ENCODE measurements at places on chromosomes 7 and 10. TPM values are rescaled to one million over a fixed set of nuclear protein-coding genes. Genes with fewer than 3 reads are reported as not detected.

GRCh38 chr7:48389977-48390376 is 218.7 kb downstream of the ABCA13 start:
- no peak for DNase-seq

GRCh38 chr7:131625817-131626372 is 69.5 kb upstream of the PODXL start:
- DNase-seq, result peak; percentile 49

DNA sequence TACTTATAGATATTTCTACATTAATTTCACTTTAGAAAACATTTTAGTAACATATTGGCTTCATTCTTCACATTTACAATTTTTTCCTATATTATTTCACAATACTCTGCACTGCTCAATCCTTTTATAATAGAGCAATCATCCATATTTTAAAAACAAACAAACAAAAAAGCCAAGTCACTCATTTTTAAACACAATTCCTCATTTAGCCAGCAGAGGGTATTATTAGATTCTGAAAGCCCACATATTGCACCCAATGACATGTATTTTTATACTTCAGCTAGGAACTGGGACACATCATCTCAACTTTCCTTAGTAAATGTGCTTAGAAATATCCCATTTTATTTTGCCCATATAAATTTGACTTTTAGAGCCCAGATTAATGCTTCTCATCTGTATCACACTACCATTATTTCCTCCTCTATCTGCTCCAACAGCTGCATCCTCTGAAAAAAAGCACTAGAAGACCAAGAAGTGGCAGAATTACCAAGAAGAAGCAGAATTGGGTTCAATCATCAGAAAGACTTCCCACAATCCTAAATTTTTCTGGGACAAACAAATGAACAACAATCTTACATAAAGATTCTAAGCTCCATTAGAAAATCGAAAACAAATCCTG is 29.5 kb downstream of the CTNNA3 start:
- no peak for DNase-seq

DNA sequence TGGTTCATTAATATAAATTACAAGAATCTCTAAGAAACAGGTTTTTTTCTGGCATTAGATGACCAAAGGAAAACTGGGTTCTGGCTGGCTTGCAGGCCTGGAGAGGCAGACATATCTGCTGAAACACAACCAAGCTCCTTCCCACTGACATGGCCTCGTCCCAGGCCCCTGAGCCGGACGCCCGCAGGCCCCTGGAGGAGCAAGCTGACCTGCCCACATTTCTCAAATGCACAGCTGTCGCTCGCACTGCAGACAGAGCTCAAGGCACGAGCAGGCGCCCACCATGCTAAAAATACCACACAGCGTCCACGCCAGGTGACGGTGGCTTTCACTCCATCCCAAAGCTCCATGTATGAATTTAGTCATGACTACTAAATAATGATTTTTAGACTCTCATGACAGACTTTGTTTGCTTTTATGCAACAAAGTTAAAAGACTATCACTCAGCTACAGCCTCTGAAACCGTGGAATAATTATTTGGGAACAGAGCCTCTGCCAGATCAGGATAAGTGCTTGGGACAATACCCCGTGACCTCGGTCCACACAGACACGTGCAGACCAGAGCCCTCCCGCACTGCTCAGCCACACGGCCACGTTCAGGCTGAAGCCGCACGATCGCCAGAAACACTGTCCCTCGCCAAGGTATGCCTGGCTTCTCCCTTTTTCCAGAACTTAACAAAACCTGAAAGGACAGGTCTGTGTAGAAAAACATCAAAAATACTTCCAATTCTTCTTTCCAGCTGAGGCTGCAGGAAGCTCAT is 71.1 kb downstream of the DIP2C start:
- no peak for DNase-seq

DNA sequence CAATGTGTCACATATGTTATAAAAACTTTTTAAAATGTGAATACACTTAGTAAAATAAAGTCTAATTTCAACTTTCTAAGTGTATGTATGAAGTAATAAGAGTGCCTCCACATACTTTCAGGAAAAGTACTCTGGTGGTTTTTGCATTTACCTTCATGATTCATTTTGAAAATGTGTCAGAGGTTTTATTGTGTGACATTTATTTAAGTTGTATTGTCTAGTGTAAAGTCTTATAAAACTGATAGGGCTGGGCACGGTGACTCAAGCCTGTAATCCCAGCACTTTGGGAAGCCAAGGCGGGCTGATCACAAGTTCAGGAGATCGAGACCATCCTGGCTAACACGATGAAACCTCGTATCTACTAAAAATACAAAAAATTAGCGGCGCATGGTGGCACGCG is 226.5 kb downstream of the ITGB1 start:
- DNase-seq, result no peak

- DNase-seq, result no peak
Measured at GRCh38 chr10:43155221-43155620, 17.0 kb downstream of the CSGALNACT2 start.

GRCh38 chr10:11719496-11720259 is 22.5 kb upstream of the ECHDC3 start:
- DNase-seq, result no peak

DNA sequence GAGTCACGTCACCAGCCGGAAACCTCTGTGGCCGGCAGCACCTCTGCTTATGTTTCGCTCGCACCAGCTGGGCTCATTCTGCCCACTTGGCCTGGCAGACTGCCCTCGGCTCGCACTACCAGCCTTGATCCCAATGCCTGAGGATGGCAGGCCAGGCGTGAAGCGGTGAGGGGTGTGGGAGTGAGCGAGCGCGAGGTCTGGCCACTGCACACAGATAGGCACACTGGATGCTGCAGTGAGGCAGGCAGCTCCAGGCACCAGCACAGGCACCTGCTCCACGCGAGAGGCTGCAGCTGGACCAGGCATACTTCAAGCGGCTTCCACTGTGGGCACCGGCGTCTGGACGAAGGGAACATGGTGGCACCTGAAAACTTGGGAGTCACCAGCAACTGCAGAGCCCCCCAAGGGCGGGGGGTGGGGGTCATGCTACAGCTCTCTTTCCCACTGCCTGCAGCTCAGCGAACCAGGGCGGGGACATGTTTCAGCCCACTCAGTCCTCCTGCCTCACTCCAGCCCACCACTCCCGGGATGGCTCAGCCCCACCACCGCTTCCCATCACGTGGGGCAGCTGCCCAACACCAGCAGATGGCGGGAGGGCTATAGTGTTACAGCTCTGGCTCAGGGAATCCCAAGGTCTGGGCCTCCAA is 5.4 kb upstream of the DMTF1 start:
- no peak for DNase-seq

DNA sequence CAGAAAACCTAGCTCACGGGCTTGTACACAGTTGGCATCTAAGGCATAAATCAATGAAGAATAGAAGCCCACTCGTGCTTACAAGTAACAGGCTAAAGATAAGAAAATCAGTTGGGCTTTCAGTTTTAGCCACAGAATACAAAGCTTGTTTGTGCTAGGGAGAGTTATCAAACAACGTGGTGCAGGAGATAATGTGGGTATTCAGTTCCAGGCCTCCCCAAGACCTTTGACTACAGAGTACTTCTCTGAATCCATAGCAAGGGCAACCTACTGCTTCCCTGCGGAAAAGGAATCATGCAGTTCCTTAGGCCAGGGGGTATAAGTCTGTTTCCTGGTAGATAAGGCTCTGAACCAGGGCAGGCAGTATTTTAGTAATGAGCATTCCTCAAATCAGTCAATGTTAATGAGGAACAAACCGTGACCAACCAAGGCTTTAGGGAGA is 219.5 kb upstream of the CSTF2T start:
- DNase-seq, result no peak

The EBF3 gene
- total RNA-seq, result 0.42 TPM

The NPY4R2 gene
- 0.11 TPM for total RNA-seq

The EN2 gene
- total RNA-seq, result not detected

The PLEKHS1 gene
- total RNA-seq, result not detected

The LRRC18 gene
- not detected for total RNA-seq

Data from adrenal gland (tissue), 19 donors.